GF-D8 (cell line): ENCODE measurements at places on chromosomes 11 and 22.

GRCh38 chr11:68966894-68967780 lies 13.6 kb downstream of the MRGPRD start:
- DNase-seq = no peak

DNA sequence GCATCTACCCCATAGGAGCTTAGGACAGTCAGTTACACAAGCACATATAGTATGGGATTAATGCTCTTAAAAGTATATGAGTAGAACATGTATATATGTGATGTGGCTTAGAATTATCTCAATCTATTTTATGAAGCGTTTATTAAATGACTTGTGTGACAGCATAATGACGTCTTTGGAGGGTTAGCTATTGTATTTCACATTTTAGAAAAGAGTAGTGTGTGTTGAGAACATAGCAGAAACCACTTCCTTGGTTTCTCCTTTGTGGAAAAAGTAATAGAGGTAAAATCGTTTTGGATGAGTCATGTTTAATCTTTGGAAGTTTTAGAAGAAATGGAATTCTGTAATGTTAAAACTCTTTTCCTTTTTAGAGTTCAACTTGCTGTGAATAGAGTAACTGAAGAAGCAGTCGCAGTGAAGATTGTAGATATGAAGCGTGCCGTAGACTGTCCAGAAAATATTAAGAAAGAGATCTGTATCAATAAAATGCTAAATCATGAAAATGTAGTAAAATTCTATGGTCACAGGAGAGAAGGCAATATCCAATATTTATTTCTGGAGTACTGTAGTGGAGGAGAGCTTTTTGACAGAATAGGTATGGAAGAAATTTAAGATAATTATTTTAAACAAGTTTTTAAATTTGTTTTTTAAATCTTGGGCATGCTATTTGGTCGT lies 2.4 kb downstream of the CHEK1 start:
- DNase-seq = no peak

GRCh38 chr11:27977031-27977430 lies 130.9 kb downstream of the KIF18A start:
- no peak for DNase-seq

DNA sequence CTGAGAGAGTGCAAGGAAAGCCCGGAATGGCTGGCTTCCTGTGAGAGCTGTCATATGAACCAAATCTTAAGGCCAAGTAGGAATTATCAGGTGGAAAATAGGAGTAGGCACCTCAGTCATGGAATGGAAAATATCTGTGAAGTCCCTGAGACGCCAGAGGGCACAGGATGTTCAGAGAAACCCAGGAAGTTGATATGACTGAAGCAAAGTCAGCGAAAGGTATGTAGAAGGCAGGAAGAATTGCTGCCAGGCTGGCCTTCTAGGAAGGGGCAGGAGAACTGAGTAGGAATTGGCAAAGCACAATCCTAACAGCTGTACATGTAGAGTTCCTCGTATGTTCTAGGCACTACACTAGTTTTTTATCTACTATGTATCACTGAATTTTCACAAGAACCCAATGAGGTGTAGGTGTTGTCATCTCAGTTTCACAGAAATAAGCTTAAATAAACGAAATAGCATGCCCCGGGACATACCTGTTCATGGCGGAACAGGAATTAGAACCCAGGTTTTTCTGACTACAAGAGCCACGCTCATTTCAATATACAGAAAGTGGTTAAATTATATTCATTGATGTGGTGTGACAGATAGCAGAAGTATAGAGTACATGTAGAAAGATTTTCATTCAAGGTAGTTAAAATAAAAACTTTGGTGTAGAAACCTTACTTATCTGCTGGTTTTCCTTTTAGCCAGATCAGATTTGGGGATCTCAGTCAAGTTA lies 17.0 kb downstream of the HMGXB4 start:
- DNase-seq = no peak

DNA sequence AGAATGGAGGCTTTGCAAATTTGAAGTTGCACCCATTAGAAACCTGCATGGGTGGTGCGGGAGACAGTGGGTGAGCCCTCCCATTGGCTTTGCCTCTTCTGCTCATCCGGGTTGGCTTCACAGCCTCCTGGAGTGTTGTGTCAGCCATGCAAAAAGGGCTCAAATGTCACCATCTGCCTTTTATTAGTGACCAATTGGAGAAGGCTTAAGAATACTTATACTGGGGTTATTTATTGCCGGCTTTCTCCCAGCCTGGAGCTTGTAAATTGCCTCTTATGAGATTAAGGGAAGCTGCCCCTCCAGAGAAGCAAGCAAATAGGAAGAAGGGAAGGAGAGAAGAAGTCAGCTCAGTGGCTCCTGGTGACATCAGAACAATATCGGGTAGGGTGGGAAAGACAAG lies 182.6 kb downstream of the ST3GAL4 start:
- no peak for DNase-seq
